Dermis blood vessel endothelial cell (primary cell): ENCODE measurements at places on chromosomes 3 and 15. TPM values are rescaled to one million over a fixed set of nuclear protein-coding genes. Genes with fewer than 3 reads are reported as not detected.

RTP4 gene
- total RNA-seq, result 1.7 and 3.1 TPM in 2 replicates

ALG1L2 gene
- not detected in 2 replicates for total RNA-seq

- peak; percentile 88 for DNase-seq
Measured at GRCh38 chr3:15309662-15310335, 22.6 kb downstream of the SH3BP5 start.

DNA sequence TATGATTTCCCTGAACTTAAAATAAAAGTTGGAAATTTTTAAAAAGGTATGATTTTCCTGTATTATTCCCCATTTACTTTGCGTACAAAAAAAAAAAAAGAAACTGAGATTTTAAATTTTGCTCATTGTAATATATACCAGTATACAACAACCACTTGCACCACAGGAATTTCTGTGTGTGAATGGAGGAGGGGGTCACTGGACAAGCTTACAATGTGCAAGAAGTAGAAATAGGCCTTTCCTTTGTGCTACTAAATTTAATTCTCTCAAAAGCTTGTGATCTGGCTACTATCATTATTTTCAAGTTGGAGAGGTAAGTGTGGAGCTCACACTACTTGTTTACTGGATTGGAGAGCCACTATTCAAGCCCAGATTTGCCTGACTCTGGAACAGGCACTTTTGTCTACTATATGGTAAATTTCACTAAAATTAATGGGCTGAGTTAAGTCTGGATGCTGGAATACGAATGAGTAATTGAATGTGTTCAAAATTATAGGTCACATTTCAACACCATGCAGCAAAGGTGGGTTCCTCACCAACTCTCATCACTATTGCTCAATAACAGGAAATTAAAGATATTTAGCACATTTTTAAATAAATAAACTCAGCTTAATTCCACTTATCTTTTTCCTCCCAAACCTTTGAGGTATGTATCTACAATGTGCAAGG, 148.0 kb upstream of the MBNL1 start:
- no peak for DNase-seq

DNA sequence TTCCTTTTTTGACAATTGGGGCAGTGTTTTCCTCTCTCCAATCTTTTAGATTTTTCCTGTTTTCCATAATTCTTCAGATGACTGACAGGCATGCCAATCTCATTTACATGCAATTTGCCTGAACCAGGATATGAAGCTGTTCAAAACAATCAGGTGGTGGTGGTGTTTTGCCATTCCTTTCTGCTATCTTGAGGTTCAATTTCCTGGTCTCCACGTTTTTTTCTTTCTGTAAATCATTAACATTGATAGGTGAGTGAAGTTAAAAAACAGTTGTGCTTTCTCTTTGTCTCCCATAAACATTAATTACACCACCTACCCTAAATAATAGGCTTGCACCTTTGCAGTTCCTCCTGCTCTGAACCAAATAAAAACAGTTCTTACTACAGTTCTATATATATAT, 49.1 kb downstream of the C2CD4A start:
- no peak for DNase-seq

GRCh38 chr3:125645616-125646015, 50.3 kb upstream of the OSBPL11 start:
- DNase-seq, result no peak

- DNase-seq, result peak; percentile 4
Measured at GRCh38 chr3:149128821-149129220, 617 bp upstream of the HPS3 start.

GRCh38 chr3:171652932-171653331, 157.4 kb downstream of the PLD1 start:
- DNase-seq, result no peak

GRCh38 chr3:116563351-116563750, 118.1 kb upstream of the LSAMP start:
- DNase-seq, result no peak

- DNase-seq, result no peak
Measured at GRCh38 chr15:97836003-97836402, 124.5 kb upstream of the ARRDC4 start.
